CD4-positive, alpha-beta T cell treated with Interleukin-4 for 1 hour (primary cell): ENCODE measurements at places on chromosomes 2 and 18.
A peak's percentile ranks its signal among the peaks of the same experiment; 100 is the strongest.

GRCh38 chr2:3827673-3828575, 124.5 kb downstream of the DCDC2C start:
- no peak for DNase-seq

- no peak for DNase-seq
These were observed 508.8 kb downstream of the ZEB2 start for GRCh38 chr2:144011098-144011497.

DNA sequence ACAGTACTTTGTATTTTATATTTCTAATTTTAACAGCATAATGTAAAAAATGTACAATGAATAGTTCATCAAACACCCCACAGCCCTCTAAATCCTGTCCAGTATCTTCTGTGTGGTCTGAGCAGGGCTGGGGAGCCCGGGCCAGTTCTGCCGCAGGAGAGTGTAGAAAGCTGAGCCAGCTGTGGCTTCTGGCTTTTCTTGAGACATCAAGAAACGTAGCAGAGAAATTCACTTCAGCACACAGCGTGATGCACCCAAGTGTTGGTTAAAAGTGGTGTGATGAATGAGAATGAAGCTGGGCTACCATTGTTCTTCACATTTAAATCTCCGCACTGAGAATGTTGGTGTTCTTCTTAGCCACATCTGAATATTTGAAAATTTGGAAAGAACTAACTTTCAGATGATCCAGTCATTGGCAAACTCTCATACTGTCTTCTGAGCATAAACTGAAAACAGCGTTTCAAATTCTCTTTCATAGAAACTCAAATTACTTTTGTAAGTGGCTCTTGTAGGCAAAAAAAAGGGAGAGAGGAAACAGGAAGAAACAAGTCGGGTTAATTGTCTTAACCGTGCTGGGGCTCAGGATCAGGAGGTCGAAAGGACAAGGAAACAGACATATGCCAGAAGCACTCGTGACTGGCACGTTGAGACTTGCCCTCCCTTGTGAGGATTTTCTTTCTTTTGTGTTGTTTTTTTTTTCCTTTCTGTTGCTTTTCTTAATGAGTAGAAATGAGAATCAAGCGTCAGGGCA, 23.4 kb upstream of the TMEM87B start:
- no peak for DNase-seq

DNA sequence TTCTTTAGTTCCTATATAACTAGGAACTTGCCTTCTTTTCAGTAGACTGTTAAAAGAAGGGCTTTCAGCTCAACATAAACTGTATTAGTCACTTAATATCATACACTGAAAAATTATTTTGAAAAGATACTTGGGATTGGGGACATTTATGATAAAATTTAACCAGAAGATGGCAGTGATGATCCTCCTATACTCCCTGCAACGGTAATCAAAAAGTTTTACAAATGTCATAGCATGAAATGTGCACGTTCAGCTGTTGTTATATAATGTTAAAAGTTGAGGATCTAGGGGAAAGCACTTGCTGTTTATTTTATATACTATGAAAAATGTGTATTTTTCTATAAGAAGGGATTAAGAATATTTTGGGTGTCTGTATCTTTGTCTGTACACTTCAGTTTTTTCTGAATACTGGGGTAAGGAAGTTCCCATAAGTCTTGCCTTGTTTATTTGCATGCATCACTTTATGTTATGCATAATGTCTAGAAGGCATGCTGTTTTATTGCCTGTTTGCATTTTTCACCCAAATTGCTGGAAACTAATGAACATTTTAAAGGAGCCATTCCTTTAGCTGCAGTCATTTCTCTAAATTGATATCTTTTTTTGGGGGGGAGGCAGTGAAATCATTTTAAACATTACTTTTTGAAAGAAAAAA, 19.0 kb downstream of the DYNC1I2 start:
- no peak for DNase-seq

- no peak for DNase-seq
These were observed 2.5 kb upstream of the ICOS start for GRCh38 chr2:203934041-203934492.

DNA sequence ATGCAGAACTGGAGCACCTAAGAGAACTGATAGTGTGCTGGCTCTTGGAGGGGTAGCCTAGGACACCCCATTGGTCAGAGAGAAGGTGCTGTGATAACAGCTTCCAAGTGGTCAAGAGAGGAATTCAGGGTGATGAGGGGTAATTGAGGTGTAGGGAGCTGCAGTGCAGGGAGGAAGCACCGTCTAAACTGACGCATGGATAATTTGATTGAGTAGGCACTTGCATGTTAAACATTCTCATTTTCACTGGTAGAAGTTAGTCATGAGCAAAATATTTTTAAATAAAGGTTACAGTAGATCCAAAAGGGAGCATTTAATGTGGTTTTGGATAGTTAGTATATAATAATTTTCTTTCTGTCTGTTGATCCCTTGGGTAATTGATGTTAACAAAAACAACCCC, 155.1 kb upstream of the TCF4 start:
- no peak for DNase-seq

DNA sequence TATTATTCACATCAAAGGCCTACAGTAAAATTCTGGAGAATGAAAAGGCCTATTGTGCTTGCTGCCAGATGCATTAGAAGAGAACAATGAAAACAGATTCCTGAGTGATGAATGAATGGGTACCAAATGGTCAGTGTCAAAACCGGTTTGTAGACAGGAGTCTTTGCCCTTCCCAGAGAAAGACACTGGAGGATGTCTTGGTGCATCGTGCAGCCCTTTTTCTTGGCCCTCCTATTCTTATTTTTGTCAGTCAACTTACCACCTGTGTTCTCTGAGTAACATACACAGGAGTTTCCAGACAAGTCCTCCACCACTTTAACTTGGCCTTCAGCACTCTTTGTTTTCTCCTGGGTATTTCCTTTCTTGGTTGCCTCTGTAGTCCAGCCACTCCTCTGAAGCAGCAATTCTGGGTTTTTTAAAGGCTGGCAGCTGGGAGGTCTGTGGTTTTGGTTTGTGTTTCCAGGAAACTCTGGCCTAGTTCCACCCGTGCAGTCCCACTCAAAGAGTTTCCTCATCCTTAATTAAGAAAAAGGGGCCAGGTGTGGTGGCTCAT, 29.4 kb downstream of the PSTPIP2 start:
- DNase-seq, result peak; percentile 50

DNA sequence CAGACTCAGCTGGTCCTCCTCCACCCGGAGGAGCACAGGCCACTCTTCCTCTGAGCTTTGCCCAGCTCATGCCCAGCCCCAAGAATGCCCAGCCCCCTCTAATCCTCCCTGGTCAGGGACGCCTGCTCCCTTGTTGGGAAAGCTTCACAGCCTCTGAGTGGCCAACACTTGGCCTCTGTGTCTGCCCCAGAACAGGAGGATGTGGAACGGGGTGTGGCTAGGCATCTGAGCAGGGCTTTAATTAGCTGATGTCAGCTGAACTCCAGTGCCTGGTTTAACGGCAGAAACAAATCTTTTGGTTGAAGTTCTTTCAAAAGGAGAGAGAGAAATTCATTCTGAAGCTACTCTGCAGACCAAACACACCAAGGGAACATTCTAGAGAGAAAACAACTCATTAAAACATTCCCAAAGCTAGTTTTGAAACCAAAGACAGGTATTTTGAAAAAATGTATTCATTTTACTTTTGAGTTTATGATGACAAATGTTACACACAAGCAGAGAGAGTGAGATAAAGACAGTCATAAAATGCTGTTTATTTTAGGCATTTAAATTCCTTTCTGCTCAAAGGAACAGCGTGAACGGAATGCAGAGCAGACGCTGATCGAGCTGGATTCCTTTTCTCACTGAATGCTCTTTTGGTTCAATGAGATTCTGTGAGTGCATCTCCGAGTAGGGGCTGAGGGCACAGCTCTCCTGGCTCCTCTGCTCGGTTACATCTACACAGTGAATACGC, 63.8 kb downstream of the RTP5 start:
- DNase-seq, result no peak

GRCh38 chr2:28729698-28730097, 21.9 kb upstream of the PPP1CB start:
- DNase-seq, result no peak

DNA sequence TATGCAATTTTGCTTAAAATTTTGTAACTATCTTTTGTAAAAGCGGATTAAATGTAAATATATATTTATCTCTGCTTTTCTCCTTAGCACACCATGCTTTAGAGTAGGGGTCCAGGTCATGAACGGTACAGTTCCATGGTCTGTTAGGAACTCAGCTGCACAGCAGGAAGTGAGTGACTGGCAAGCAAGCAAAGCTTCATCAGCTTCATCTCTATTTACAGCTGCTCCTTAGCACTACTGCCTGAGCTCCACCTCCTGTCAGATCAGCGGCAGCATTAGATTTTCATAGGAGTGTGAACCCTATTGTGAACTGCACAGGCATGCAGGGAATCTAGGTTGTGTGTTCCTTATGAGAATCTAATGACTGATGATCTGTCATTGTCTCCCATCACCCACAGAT, 959.0 kb upstream of the SLC39A10 start:
- DNase-seq, result no peak

DNA sequence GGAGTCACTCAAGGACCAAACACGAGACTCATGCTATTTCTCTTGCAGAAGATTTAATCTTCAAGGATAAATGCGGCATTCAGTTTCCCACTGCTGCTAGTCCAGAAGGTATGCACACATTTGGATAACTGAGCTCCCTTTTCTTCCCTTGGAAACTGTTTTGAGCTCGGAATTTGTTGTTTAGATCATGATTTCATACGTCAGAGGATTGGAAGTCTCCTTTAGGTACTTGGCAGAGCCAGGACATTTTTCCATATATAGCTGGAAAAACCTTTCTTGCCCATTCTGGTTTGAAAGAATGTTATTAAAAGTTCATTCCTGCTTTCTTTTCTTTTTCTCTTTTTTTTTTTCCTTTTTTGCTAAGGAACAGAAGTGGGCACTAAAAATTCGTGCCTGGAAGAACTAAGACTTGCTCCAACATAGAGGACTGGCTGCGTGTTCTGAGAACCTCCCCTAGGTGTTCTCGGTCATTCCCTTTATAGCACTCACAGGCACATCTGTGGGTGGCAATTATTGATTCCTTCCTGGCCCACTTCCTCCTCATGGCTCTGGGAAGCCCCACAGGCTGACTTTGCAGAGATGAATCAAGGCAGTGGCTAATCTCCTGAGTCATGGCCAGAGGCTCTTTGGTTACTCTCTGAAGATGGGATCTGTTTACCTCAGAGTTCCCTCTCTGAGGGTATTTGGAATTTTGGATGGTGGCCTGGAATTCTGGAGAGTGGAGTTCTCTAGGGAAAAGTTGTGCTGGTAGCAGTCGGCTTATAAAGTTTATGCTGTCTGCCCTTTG, 104.8 kb downstream of the PLCL1 start:
- no peak for DNase-seq

- no peak for DNase-seq
These were observed at the start of gene HOXD4 for GRCh38 chr2:176151442-176152287. TSS of gene HOXD4 (plus strand) at chr2:176151550. CDS start at chr2:176151634, 84 bp downstream.

- DNase-seq, result no peak
These were observed 656.1 kb downstream of the RNF144A start for GRCh38 chr2:7573166-7573825.

GRCh38 chr2:206255003-206255402, 19.5 kb upstream of the ZDBF2 start:
- DNase-seq, result no peak

DNA sequence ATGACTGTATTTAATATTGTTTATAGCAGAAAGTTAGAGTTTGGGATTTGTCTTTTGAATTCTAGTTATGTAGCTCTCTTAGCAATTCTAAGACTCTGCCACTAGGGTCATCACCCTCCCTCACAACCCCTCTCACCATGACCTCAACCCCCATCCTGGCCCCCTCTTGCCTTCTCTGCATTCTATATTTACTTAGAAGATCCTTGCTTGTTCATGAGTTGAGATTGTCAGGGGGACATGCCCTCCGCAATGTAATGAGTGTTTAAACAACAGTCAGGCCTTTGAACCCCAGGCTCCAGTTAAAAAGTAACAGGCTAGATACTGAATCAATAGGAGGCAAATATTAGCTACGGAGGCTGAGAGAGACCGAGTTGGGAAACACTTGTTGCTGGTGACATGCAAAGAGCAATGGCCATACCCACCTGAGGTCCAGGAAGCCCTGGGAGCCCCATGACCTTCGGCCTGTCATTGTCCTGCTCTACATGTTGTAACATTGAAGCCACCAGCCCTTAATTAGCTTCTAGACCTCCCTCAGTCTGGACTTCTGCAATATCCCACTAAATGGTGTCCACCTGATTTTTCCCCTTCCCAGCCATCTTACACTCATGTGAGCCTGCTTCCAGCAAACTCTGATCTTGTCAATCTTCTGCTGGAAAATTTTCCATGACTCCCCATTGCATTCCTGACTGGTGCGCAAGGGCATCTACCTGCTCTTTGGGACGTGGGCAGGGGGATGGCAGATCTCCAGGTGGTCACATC, 221.1 kb downstream of the ALPK2 start:
- no peak for DNase-seq

DNA sequence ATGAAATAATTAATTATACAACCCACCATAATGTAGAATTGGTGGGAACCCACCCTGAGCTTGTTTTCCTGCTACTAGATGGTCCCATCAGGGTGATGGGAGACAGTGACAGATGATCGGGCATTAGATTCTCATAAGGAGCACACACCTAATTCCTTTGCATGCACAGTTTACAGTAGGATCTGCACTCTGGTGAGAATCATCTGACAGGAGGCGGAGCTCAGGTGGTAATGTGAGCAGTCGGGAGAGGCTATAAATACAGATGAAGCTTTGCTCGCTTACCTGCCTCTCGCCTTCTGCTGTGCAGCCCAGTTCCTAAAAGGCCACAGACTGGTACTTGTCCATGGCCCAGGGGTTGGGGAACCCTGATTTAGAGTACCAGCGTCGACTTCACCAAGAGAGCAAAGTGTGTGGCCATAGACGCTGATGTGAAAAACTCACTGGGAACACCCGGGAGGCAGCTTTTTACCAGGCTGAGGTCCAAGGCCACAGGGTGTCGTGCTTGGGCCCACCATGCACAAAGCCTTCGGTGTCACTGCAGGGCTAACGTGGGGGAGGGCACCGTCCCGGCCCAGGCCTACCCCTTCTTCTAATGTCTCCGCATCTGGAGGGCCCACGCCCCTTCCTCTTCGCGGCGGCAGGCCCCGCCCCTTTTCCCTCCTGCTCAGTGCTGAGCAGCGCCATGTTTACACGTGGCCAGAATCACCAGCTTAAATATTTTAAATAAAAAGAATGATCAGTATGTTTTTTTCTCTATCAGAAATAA, 296.8 kb upstream of the HDAC4 start:
- no peak for DNase-seq

GRCh38 chr18:44411262-44411905, 269.3 kb upstream of the SETBP1 start:
- DNase-seq, result no peak

- DNase-seq, result no peak
These were observed 111.1 kb downstream of the AP1S3 start for GRCh38 chr2:223725986-223726970.

DNA sequence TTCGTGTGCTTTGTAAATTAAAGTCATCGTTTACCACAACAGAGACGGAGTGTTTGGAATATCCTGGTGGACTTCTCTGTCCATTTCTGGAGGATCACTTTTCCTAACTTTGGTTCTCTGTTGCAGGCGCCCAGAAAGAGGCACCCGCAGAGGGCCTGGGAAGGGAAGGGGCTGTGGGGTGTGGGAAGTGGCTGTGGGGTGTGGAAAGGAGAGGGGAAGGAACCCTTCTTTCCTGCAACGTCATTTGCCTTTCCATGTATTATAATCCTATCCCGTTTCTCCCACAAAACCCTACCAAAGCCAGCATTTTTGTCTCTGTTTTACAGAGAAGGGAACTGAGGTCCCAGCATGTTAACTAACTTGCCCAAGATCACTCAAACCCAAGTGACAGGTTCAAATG, 210.0 kb downstream of the KLHL29 start:
- DNase-seq, result no peak

- no peak for DNase-seq
These were observed 26.5 kb upstream of the GREB1L start for GRCh38 chr18:21215490-21215889.
